Fibroblast of skin of scalp (primary cell): ENCODE measurements at places on chromosomes 13 and 19.

- no peak for DNase-seq
These were observed 77.2 kb downstream of the TSC22D1 start for GRCh38 chr13:44498969-44499368.

- no peak for DNase-seq
These were observed 106.8 kb upstream of the SPRY2 start for GRCh38 chr13:80447747-80448146.

GRCh38 chr13:97600458-97601075 lies 166.6 kb downstream of the RAP2A start:
- DNase-seq, result peak; percentile 81

DNA sequence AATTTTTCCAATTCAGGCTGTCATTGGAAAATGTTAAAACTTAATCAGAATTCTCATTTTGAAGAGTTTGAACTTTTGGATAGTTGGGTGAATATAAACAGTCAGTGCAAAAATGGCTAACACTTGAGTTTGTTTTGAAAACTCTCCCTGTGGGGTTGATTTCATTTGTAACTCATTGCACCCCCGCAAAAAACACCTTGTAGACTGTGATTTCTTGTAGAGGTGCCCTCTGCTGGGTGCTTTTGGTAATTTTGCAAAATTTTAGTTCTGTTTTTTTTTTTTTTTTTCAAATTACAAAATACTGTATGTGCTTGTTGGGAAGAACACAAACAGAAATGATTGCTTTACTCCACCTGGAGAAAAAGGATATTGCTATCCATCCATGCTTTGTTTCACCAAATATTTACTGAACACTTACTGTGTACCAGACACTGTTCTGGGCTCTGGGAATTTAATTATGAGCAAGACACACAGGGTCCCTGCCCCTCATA lies 28.2 kb upstream of the GPI start:
- DNase-seq, result peak; percentile 42

- no peak for DNase-seq
These were observed 304.9 kb downstream of the TDRD3 start for GRCh38 chr13:60701895-60702294.

GRCh38 chr13:94272038-94272437 lies 207.4 kb downstream of the DCT start:
- DNase-seq, result peak; percentile 1

DNA sequence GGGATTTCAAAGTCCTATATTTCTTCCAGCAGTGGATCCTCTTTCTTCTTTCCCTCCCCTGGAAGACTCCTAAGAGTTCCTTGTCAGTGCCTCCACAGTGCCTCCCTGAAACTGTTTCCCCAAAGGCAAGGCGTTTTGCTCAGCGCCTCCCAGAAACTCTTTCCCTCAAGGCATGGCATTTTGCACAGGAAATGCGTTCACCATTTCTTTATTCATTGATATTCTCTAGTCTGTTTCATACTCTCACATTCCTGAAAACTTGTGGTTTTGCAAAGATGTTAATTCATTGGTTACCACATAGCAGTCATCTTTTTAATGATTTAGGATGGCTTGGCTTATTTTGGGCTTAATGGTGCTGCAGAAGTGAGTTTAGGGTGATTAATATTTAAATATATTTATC lies 177.3 kb upstream of the SLC10A2 start:
- no peak for DNase-seq

DNA sequence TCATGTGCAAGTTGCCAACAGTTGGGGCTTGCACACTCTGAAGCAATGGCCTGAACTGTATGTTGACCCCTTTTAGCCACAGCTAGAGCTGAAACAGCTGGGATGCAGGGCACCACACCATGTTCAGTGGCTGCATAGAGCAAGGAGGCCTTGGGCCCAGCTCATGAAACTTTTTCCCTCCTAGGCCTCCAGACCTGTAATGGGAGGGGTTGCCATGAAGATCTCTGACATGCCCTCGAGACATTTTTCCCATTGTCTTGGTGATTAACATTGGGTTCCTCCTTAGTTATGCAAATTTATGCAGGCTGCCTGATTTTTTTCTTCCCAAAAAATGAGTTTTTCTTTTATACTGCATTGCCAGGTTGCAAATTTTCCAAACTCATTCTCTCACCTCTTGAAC lies 165.1 kb upstream of the PRR20A start:
- no peak for DNase-seq

DNA sequence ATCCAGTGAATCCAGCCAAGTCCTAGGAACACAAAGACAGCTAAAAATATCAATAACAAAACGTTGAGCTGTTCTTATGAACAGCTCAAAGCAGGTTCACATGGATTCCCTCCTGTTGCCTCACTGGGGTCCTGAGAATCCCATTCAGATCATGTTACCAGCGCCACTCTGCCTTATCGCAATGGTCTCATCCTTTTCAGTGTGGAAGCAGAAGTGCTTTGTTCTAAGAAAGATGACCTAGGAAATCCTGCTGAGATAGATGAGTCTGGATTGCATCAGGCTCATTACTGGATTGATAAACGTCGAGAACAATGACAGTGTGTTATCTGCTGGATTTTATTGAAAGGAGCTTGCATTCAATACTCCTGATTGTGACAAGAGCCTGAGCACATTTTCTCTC lies 87.0 kb downstream of the SLAIN1 start:
- DNase-seq, result no peak

DNA sequence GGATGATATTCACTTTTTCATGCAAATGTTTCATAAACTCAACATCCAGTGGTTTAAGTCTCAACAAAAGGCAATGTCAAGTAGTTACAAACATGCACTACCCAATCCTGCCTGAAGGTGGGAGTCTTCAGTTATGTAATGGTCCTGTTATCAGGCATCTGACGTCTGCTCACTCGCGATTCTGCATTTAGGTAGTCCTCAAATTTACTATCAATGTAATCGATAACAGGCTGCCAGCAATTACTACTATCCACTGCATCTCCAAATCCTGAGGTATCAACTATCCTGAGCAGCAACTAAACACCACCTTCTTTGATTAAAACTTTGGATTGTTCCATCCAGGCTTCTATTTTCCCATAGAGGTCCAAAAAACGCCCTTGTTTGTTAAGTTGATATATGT lies 51.2 kb downstream of the NLRP12 start:
- DNase-seq, result peak; percentile 50

DNA sequence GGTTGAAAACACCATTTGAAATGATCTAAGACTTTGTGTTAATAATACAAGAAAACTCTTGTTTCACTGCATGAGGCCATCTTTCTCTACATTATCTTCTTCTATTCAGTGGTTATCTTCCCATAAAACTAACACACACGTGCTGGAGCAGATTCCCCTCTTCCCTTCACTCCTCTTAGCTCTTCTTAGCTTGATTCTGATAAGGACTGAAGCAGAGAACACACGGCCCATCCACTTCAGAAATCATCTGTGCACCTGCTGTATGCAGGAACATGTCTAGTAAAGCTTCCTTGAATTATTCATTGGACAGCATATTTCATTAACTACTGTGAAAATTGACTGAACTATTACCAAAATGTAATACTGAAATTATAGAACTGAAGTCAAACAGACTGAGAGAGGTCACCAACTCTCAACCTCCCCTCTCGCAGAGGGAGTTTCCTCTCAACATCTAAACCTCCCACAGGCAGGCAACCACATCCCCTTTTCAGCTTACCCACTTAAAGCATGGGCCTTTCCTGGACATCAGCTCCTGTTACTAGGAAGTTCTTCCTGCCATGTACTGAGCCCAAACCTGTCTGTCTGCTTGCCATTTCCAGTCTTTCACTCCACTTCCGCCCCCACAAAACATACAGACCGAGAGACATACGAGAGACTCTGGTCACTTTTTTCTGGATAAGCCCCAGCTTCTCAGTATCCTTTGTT lies 113.9 kb downstream of the CRYL1 start:
- DNase-seq, result no peak

GRCh38 chr19:51808333-51808986 lies 13.5 kb downstream of the FPR3 start:
- DNase-seq, result peak; percentile 58

GRCh38 chr13:47239025-47239424 lies 342.2 kb upstream of the HTR2A start:
- DNase-seq, result no peak

GRCh38 chr13:41708713-41709112 lies 251.4 kb downstream of the RGCC start:
- DNase-seq, result no peak

GRCh38 chr13:110377826-110378201 lies 70.7 kb downstream of the COL4A2 start:
- DNase-seq, result peak; percentile 57

DNA sequence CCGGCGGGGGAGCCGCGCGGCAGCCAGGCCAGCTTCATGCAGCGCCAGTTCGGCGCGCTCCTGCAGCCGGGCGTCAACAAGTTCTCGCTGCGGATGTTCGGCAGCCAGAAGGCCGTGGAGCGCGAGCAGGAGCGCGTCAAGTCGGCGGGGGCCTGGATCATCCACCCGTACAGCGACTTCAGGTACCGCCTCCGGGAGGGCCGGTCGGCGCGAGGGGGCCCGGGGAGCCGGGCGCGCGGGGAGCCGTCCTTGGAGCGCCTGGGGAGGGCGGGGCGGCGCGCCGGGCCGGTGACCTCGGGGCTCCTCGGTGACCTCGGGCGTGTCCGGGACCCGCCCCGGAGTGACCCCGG lies 690 bp downstream of the HCN2 start:
- DNase-seq, result peak; percentile 34

DNA sequence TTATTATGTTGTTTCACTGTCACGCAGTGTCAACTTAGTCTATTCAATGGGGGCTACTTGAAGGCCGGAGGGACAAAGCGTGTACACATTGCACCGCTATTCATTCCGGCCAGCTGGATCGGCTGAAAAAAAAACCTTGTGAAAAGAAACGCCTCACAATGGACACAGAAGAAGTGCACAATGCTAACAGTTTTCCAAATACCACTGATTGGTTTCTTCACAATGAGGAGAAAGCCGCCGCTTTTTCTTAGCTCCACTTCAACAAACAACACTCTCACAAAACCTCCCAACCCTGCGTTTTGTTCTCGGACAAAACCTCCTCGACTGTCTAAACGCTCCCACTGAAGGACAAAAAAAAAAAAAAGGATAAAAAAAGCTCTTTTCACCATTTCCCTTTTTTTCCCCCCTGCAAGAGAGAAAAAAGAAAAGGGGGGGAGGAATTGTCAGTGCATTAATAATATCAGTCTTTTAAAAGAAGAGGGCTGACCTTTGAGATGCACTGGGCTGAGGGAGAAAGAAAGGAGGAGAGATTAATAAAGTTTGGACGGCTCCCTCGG lies 5.4 kb downstream of the SOX21 start:
- no peak for DNase-seq

DNA sequence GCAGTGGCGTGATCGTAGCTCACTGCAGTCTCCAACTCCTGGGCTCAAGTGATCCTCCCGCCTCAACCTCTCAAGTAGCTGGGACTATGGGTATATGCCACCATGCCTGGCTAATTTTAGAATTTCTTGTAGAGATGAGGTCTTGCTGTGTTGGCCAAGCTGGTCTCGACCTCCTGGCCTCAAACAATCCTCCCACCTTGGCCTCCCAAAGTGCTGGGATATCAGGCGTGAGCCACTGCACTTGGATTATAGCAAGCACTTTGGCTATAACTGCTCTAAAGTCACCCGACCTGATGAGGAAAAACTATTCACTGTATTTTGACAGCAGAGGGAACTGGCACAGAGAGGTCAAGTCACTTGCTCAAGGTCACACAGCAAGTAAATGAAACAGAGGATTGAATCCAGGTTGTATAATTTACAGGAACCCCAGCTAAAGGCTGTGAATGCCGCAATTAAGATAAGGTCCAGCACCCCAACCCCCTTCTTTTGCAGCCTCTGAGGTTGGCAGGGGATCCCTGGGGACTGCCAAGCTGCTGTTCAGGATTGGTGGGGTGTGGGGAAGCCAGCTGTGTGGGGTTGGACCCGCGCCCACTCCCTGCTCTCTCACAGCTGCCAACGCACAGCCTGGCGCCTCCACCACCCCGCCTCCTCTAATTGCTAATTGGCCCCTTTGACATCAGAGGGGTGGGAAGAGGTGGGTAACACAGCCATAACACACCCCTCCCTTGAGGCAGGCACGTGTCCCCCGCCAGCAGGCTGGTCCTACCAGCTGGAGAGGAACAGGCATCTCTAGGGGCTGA lies 6.0 kb downstream of the TMIGD2 start:
- DNase-seq, result peak; percentile 12

- no peak for DNase-seq
These were observed 652 bp downstream of the POU4F1 start for GRCh38 chr13:78602561-78603239.

DNA sequence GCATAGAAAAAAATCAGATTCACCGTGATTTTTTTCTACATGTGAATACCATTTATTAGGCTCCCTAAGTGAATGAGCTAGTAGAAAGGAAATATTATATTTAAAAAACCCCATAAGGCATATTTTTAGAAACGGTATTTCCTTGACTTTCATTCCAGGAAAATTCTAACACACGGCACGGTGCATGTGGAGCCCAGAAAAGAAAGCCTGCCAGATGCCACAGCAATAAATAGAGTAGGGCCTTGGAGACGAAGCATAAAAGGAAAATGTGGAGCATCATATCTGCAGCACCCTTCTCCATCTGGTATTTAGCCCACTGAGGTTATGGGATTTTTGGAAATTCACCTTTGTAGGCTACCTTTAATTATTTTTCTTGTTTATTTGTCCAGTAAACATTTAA lies 314.4 kb downstream of the ENOX1 start:
- DNase-seq, result peak; percentile 15

- DNase-seq, result no peak
These were observed 43.4 kb upstream of the XPO4 start for GRCh38 chr13:20945952-20946383.

GRCh38 chr13:25874907-25875306 lies 176.9 kb downstream of the SHISA2 start:
- no peak for DNase-seq

DNA sequence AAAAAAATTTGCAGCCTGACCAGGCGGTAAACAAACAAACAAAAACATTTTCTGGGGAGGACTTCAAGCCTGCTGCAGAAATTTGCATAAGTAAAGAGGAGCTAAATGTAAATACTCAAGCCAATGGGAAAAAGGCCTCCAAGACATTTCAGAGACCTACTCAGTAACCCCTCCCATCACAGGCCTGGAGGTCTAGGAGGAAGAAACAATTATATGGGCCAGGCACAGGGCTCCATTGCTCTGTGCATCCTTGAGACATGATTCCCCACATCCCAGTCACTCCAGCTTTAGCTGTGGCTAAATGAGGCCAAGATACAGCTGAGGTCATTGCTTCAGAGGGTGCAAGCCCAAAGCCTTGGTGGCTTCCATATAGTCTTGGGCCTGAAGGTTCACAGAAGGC lies 793.4 kb downstream of the SLITRK1 start:
- DNase-seq, result no peak
